ENCODE measurements at places on chromosomes 6 and 20. TPM values are rescaled to one million over a fixed set of nuclear protein-coding genes. Genes with fewer than 3 reads are reported as not detected.

The SERINC3 gene
- total RNA-seq = 37.7 TPM

The PGBD1 gene
- total RNA-seq = 0.52 TPM

The HLA-DQA1 gene
- 12.5 TPM for total RNA-seq

The DDO gene
- 0.52 TPM for total RNA-seq

The SERPINB6 gene
- total RNA-seq = 58.4 TPM

The C6orf58 gene
- not detected for total RNA-seq

The C6orf163 gene
- 2.0 TPM for total RNA-seq

The EEF1E1 gene
- total RNA-seq = 25.2 TPM

The LY6G6C gene
- total RNA-seq = not detected

The GABRR1 gene
- total RNA-seq = 0.10 TPM

The ZSCAN16 gene
- 10.2 TPM for total RNA-seq

The SCUBE3 gene
- not detected for total RNA-seq

The CENPW gene
- not detected for total RNA-seq

The MUC21 gene
- total RNA-seq = not detected

Measured in mononuclear cell (primary cell).